Stimulated activated CD8-positive, alpha-beta memory T cell treated with anti-CD3 and anti-CD28 coated beads, Interleukin-4, amount 100 ng/mL, for 4 hours (primary cell): ENCODE measurements at places on chromosomes 7 and 10.

DNA sequence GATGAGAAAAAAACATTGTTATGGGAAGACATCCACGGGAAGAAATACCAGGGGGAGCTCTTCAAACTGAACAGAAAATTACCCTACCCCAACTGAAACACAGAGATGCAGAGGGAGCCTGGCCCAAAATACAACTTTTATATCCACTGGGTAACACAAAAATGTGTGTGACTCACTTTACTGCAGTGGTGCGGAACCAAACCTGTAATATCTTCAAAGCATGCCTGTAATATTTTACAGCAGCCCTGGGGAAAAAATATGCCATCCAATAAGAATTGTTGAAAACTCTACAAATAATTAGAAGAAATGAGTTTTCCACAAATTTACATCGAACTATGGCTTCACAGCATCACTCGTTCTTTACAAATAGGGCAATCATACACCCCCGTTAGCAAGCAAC lies 49.8 kb upstream of the SRRM3 start:
- DNase-seq, result no peak

GRCh38 chr10:95300022-95300539 lies 9.3 kb upstream of the PDLIM1 start:
- DNase-seq, result no peak

DNA sequence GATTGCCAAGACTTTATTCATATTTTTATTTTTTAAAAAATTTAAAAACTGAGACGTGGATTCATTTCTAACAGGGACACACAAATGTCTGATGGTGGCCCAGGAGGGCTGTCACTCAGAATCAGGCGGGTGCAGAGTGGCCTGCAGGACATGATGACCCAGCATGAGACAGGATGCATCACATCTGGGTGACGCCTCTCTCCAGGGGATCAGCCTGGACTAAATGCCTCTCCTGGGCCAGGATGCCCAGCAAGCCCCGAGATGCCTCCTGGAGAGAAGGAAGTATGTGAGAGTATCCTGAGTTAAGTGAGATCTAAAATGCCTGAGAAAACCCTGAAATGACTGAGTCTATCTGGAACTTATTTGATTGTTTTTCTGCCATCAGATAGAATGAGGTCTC lies 16.9 kb upstream of the MTURN start:
- no peak for DNase-seq

GRCh38 chr7:1176891-1177373 lies 16.9 kb upstream of the ZFAND2A start:
- peak; percentile 39 for DNase-seq

DNA sequence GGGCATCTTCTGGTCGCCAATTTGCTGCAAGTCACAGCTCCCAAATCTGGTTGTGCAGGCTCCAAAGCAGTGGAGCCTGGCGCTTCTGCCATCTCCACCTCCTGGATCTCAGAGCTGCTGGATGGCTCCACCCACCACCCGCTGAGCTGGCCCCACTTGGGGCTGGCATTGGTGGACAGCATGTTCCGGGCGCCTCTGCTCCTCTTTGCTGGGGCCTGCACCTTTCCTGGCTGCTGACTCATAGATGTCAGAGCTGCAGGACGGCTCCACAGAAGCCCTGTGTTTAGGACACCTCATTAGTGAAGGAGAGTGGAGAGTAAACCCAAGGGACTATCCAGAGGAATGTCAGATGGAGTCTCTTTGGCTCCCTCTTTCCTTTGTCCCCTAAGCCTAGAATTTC lies 27.4 kb downstream of the MAPK8 start:
- no peak for DNase-seq

GRCh38 chr7:101605611-101606497 lies 23.2 kb downstream of the MYL10 start:
- DNase-seq, result no peak

- no peak for DNase-seq
Measured at GRCh38 chr10:133544506-133544905, 17.3 kb downstream of the CYP2E1 start.

DNA sequence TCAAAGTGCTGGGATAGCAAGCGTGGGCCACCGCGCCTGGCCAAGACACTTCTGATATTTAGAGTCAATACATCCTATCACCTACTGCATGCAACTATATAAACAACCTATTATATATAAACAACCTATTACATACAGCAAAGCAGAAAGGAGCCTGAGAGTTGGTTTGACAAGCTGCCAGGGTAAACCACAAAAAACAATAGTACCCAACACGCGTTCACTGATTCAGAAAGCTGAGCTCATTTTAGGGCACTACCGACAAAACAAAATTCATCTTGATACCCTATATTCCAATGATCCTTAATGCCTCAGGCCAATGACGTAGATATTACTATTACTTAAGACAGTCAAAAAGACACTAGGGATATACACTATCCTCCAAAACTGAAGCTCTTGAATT lies 16.2 kb downstream of the MALSU1 start:
- no peak for DNase-seq

DNA sequence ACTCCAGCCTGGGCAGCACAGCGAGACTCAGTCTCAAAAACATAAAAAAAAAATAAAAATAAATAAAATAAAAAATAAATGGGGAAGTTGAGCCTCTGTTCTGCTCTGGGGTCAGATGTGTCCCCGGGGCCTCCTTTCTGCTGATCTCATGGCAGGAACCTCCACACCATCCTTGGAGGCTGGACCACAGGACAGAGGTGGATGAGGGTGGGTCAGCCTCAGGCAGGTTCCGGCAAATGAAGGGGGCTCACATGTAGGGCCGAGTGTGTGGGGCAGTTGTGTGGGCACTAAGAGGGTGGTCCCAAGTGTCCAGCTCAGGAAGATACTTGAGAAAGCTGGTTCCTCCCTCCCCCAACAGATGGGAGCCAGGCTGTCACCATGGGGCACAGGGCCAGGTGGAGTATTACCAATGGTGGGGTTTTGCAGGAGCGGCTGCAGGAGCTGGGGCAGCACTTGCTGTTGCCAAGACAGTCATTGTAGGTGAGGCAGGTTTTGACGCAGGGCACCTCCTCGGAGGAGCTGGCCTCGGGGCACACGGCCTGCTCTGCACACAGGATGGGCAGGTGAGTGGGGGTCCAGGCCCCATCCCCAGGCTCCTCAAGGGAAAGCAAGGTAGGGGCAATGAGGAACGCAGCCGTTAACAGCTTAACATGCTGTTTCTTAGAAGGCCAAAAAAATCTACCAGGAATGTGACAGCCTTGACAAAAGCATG lies 13.9 kb upstream of the TBRG4 start:
- DNase-seq, result no peak

DNA sequence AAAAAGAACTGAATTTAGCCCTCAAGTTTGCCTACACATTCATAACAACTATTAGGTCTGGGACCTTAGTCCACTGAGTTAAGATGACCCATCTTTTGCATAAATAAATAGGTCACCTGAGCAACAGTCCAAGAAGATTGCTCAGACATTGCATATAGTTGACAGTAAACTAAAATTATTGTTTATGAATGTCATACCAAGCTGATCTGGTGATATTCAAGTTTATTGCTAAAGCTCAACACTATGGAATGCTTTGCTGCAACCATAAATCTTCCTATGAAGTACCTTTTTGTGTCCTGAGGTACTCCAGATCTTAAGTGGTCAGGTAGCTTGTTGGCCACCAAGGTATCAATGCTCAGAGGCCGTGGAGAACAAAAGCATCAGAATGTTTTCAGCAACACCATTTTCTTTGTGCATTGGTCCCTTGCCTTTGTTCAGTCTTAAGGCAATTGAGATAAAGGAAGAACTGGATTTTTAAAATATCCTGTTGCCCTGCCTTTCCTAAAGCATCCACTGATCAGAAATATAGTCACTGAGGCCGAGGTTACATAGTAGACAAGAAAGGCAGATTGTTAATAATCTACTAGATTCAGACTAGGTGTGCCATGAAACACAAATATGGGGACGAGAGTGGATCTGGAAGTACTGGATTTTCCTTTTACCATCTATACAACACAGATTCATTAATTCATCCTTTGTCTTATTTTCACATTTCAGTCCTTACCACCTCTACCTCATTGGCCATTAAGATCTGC lies 321.3 kb downstream of the PTEN start:
- DNase-seq, result no peak

DNA sequence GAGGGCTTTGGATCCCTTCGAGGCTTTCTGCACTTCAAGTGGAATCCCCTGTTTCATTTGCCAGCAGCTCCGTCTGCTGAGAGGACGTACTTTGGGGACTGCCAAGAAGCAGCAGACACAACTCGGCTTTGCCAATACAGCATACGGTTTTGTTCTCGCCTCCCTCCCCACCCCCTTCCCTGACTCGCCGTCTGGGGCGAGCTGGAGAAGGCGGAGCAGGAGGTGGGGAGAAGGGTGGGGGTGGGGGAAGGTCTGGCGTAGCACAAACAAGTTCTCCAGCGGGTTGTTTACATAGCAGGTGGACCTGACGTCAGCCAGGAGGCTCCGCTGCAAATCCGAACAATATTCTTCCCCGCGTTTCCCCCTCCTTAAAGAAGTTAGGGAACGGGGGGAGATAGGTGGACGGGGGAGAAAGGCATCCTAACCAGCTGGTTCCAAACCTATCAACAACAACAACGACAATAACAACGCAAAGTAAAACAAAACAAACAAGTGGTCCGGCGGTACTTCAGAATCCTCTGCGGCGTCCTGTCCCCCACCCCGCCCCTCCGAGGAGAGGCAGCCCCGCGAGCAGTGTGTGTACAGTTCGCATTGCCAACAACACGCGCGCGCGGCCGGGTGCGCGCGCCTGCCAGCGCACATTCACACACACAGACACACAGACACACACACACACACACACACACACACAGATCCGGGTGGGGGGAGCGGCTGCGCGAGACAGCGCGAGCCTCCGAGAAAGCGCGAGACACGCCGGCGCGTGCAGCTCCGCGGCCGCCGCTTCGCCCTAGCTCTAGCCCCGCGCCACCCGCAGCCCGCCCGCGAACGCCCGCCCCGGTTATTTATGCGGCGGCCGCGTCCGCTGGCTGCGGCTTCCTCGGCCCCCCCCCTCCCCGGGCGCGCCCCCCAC lies 167.0 kb upstream of the PPP1R3A start:
- no peak for DNase-seq

DNA sequence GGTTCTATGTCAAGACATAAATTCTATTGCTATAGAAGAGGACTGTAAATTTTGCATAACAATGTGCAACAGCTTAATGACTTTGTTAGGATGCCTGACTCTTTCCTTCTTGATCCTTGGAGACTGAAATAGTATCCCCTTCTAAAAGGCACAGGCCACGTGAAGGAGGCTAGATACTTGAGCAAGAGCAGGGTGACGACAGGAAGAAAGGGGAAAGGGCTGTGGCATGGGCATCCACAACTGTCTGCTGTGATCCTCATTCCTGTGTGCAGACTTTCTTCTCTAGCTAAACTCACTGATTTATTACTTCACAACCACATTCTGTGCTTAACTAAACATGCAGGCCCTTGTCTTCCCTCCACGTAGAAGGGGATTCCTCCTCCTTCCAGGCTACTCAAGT lies 1111.8 kb upstream of the C7orf33 start:
- no peak for DNase-seq

- DNase-seq, result no peak
Measured at GRCh38 chr10:52322936-52323335, 8.9 kb downstream of the DKK1 start.

DNA sequence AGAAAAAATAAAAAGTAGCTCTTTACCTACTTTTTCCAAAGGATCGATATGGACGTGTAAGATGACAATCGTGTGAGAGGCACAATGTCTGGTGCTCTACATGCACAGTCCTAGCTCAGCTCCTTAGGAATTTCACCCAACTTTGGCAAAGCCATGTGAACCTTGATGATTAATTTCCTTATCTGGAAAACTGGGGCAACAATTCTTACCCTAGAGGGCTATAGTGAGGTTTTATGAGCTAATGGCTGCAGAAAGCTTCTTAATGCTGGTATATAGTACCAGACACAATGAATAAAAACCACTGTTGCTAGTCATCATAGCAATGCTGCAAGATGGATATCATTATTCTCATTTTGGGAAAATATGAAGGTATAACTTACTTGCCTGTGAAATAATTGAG lies 202.7 kb downstream of the PARD3 start:
- DNase-seq, result no peak

DNA sequence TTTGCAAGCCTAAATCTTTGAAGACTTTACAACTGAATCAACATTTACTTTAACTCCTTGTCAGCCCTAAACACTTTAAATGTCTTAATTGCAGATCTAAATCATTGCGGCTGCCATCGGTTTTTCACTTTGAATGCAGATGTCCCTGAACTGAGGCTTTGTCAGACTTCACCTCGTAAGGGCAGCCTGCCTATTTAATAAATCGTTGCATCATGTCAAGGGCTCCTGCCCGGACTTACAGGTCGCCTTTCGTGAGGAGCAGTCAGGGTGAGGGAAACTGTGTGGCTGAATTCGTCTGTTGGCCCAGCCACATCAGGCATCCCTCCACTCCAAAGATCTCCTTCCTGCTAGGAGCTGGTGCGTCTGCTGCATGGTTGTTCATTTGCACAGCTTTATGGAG lies 368.2 kb upstream of the NPVF start:
- DNase-seq, result no peak

DNA sequence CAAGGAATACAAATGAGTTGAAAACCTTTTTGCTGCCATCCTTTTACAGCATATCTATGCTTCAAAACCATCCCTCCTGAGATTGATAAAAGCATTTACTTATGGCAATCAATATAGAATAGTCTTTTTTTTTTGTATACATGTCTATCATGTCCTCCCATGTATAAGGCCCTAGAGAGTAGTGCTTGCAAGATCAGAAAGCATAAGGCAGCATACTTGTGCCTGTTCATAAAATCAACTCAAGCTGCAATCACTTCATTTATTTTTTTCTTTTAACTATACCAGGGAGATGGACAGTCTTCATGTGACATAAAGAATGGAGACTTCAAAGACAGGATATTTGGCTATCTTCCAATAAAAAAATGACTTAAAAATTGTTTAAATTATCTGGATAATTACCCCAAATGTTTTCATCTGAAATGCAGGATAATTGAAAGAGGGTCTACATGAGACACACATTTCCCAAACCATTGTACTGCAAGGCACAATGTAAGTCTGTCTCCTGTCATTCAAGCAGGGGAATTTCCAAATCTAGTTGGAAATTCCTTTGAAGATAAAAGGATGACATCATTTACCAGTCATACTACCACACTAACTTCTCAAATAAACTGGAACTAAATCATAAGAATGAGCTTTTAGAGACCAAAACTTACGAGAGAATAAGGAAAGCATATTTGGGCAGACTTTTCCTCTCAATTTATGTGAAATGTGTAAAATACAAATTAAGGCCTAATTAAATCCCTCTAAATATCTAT lies 22.5 kb downstream of the LRRN3 start:
- no peak for DNase-seq

GRCh38 chr10:110773693-110774068 lies 98.0 kb upstream of the PDCD4 start:
- no peak for DNase-seq

DNA sequence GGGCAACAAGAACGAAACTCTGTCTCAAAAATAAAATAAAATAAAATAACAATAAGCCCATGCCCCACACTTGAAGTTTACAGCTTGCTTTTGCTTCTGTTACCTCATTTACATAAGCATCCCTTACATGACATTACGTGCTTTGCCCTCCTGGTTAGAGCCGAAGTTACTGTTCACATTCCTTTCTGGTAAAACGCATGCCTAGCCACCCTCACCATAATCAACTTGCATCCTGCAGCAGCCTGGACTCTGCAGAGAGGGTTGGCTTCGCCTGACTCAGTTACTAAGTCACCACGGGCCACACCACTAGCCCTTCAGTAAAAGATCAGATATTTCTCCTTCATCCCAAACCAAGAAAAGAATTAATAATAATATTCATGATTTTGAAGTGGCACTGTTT lies 736.0 kb upstream of the AUTS2 start:
- no peak for DNase-seq

- no peak for DNase-seq
Measured at GRCh38 chr7:129466796-129467195, 32.6 kb downstream of the STRIP2 start.

- DNase-seq, result no peak
Measured at GRCh38 chr7:52085610-52086009, 769.0 kb upstream of the COBL start.
